Forelimb muscle (tissue), 1 donor: ENCODE measurements at places on chromosomes 6 and 20. TPM values are rescaled to one million over a fixed set of nuclear protein-coding genes. Genes with fewer than 3 reads are reported as not detected.

DNA sequence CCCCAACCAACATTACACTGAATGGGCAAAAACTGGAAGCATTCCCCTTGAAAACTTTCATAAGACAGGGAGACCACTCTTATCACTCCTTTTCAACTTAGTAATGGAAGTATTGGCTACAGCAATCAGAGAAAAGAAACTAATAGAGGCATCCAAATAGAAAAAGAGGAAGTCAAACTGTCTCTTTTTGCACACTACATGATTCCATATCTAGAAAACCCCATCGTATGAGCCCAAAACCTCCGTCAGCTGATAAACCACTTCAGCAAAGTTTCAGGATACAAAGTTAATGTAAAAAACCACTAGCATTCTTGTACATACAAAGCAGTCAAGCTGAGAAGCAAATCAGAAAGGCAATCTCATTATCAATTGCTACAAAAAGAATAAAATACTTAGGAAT lies 580.4 kb upstream of the PTCHD4 start:
- no peak for DNase-seq

- DNase-seq = no peak
Observed at GRCh38 chr6:149890629-149891045, 7.3 kb downstream of the RAET1E start.

- DNase-seq = no peak
Observed at GRCh38 chr6:40325041-40325440, 262.1 kb downstream of the LRFN2 start.

GRCh38 chr6:90186026-90186425 lies 110.6 kb downstream of the BACH2 start:
- no peak for DNase-seq

GRCh38 chr6:134521116-134521501 lies 203.2 kb upstream of the SGK1 start:
- no peak for DNase-seq

GRCh38 chr6:3340358-3340802 lies 81.6 kb downstream of the PSMG4 start:
- no peak for DNase-seq

- no peak for DNase-seq
Observed at GRCh38 chr6:143139239-143139784, 78.6 kb downstream of the AIG1 start.

- DNase-seq = no peak
Observed at GRCh38 chr6:136783495-136784270, 8.6 kb downstream of the MAP3K5 start.

DNA sequence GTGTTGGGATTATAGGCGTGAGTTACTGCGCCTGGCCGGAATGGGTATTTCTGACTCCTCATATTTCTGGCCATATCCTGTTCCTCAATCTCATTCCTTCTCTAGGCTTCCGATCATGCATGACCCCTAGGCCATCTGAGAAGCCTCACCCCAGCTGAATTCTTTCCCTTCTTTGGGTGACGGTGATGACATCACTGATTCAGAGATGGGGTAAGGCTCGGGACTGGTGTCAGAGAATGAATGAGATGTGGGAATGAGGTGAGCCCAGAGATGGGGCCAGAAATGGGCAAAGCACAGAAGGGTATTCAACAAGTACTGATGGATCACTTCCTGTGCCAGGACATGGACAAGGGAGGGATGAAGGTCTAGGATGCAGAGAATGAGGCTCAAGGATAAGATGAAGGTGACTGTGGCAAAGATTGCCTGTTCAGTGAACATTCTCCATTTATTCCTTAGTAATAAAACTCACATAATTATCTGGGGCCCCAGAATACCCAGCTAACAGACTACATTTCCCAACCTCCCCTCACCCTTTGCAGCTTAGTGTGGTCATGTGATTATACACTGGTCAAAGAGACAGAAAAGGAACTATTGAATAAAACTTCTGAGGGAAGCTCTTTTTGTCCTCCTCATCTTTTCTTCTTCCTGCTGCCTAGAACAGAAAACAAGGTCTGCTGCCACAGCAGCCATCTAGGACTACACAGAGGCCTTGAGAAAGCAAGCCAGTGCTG lies 39.6 kb downstream of the KIAA0319 start:
- no peak for DNase-seq

- no peak for DNase-seq
Observed at GRCh38 chr6:130810307-130811030, 16.7 kb upstream of the SMLR1 start.

- DNase-seq = no peak
Observed at GRCh38 chr6:29496961-29497360, 9.2 kb upstream of the MAS1L start.

GRCh38 chr20:18705910-18706309 lies 107.7 kb upstream of the SCP2D1 start:
- DNase-seq = no peak

DNA sequence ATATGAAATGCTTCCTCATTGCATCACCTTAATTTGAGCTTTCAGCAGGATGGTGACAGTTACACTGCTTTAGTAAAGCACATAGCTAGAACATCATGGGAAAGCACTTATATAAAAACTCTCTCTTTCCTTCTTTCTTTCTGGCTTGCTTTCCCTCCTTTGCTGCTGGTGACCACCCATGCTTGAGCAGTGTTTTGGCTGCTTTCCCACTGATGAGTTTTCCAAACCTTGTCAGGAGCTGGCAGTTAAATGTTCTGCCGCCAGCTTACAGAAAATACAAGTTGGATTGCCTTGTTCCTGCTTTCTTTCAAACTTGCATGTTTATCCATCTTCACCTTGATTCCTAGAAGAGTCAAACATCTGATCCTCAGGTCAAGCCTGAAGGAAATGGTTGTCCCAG lies 323.9 kb downstream of the FOXA2 start:
- no peak for DNase-seq

The TPX2 gene
- polyA plus RNA-seq = 21.5 TPM

The GNMT gene
- 0.65 TPM for polyA plus RNA-seq

The SMOC2 gene
- 74.8 TPM for polyA plus RNA-seq

The RALGAPA2 gene
- 8.0 TPM for polyA plus RNA-seq

The ADGB gene
- polyA plus RNA-seq = not detected

The ARFGEF3 gene
- 1.7 TPM for polyA plus RNA-seq
